ENCODE measurements at places on chromosomes 6 and 20.

GRCh38 chr6:23559587-23560343 lies 566.2 kb upstream of the NRSN1 start:
- peak; percentile 71 for DNase-seq

GRCh38 chr20:38840894-38841470 lies 35.5 kb downstream of the PPP1R16B start:
- DNase-seq: no peak

DNA sequence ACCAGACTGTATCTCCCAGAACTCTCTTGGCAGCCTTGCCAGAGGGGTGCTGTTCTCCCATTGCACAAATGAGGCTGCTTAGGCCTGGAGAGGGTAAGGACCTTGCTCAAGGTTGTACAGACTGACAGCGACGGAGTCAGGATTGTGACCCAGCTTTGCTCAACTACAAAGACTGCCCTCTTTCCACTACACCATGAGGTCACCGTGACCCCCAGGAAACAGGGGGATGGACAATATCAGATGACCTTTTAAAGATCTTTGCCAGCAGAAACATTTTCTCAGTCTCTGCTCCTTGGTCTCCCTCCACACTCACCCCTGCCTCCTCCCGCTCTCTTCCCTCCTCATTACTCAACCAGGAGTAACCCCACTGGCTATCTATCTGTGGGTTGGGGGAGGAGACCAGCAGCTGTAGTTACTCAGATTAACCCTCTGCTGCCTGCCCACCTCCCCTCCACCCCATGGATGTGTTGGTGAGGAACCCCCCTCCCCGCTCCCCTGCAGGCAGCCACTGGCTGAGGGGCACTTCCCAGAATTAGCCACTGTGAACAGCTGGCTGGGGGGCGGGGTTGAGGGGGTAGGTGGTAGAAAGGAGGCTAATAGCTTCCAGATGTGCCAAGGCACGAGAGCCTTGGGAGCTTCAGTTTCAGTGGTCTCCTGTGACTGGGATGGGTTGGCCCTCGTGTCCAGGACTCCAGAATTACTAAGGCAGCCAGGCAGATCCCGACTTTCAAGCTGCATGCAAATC lies 26.9 kb upstream of the MRPS18A start:
- DNase-seq: peak; percentile 25

- no peak for DNase-seq
Observed at GRCh38 chr20:573414-574296, 30.1 kb upstream of the CSNK2A1 start.

DNA sequence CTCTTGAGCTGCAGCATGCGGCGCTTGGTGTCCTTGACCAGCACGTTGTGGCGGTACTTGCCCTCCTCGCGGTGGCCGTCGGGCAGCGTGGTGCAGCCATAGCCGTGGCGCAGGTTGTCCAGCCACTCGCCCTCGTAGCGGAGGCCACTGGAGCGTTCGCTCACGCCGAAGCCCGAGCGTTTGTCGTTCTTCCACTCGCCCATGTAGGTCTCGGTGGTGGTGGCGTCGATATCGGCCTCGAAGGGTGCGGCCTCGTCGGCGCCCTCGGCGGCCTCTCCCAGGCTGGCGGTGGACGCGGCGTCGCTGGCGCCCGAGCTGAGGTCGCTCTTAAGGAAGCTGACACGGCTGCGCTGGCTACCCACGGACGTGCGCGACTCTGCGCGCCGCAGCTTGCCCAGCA lies 27.3 kb downstream of the JPH2 start:
- DNase-seq: no peak

- no peak for DNase-seq
Observed at GRCh38 chr6:105774247-105774646, 311.9 kb upstream of the PRDM1 start.

DNA sequence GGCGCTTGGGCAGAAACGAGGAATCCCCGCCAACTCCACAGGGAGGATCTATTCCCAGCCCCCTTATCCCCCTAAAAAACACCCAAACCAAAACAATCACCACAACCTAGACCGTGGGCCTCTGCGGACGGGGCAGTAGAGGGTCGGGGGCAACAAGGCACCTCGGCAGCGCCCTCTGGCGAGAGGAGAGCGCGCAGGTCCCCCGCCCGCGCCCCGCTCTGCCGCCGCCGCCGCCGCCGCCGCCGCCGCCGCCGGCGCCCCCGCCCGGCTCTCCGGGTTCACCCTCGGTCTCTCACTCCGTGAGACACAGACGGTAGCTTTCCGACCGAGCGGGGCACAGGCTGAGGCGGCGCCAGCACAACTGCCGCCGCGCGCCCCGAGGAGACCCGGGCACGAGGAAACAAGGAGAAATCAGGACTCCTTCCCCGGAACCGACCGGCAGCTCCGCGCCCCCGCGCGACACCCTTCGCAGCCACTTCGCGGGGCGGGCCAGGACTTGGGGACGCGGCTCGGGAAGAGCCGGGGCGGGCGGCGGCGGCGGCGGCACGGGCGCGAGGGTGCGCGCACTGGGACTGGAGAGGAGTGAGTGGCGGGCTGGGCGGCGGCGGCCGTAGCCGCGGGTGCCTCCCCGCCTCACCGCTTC lies at the start of gene SLC35F1:
Gene SLC35F1 (plus strand): TSS at position 307 of the 643 bp plus-strand sequence.
- DNase-seq: peak; percentile 73

GRCh38 chr20:52996658-52997057 lies 24.5 kb downstream of the TSHZ2 start:
- DNase-seq: peak; percentile 17

DNA sequence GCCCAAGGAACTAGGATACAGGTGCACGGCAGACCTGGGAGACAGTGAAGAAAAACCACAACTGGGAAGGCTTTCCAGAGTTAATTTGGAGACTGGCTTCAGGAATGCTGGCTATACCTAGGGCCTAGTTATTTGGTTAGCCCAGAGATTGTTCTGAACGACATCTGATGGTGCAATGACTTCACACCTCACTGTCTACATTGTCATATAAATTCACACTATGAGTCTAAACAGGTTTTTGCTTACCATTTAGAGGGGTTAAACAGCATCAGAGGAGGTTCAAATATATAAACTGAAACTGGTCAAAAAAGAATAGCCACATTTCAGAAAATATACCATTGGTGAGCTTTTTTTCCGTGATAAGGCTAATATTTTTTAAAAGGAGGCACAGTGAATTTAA lies 16.7 kb downstream of the UBE2V1 start:
- DNase-seq: no peak

DNA sequence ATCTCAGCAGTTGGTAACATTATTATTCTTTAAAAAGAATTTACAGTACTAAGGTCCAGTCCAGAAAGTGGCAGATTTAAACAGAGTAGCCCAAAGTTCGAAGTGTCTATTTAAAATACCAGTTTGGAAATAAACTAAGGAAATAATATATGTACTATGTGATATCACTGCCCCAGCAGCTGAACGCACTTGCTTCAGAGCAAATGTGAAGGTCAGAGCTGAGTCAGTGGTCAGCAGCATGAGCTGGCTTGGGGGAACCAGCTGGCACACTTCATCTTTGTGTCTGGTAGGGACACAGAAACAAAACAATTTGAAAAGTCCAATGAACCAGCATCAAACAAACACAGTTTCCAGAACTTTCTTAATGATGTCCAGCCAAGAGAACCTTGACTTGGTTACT lies 15.4 kb downstream of the TMEM14B start:
- no peak for DNase-seq

GRCh38 chr6:45423824-45424450 lies 46.2 kb upstream of the SUPT3H start:
- DNase-seq: no peak

GRCh38 chr6:73393278-73393677 lies 1.4 kb upstream of the DDX43 start:
- DNase-seq: no peak

DNA sequence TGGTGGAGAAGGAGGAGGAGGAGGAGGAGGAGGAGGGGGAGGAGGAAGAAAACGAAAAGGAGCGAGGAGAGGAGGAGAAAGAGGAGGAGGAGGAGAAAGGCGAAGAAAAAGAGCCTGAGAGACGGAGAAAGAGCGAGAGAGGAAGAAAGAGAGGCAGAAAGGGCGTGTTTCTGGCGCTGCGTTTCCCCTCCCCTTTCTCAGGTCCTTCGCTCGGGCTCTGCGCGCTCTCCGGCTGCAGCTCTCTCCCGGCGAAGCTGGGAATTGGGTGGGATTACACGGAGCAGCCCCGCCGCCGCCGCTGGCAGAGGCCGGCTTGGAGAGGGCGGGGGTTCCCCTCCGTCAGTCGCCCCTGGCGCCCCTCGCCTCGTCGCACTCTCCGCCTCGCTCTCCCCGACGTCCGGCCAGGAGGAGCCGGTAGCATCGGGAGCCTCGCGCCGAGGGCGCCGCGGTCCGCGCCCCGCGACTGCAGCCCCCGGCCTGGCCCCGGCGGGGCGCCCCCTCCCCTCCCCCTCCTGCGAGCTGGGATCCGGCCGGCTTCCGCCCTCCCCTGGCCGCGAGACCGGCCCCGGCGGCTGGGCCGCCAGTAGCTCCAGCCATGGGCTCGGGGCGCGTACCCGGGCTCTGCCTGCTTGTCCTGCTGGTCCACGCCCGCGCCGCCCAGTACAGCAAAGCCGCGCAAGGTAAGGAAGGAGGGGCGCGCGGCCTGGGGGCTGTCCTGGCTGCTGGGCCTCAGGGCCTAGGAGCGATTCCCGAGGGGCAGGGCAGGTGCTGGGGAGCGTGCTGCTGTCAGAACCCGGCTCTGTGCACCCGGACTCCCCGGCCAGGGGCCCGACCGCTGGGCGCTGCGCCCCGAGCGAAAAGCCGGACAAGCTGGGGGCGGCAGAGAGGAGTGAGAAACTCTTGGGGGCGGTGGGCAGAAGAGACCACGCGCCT lies at the start of gene SCUBE3:
Gene SCUBE3 (plus strand): TSS at position 133 of the 933 bp plus-strand sequence. CDS start 463 bp downstream, at position 596.
- peak; percentile 80 for DNase-seq

GRCh38 chr6:80638213-80639055 lies 532.0 kb downstream of the BCKDHB start:
- peak; percentile 27 for DNase-seq

GRCh38 chr20:2364044-2364443 lies 16.7 kb upstream of the TGM6 start:
- DNase-seq: no peak

GRCh38 chr6:40950986-40951698 lies 87.9 kb downstream of the UNC5CL start:
- DNase-seq: no peak

GRCh38 chr6:148620579-148621298 lies 126.1 kb upstream of the UST start:
- no peak for DNase-seq
